Activated T-helper 17 cell treated with anti-CD3 and anti-CD28 coated beads, Interleukin-2, amount 50 U/mL, for 72 hours (primary cell): ENCODE measurements at places on chromosomes 2 and 18. TPM values are rescaled to one million over a fixed set of nuclear protein-coding genes. Genes with fewer than 3 reads are reported as not detected.

The CSRNP3 gene
- total RNA-seq: not detected

The UGT1A3 gene
- total RNA-seq: not detected

The CHAC2 gene
- total RNA-seq: 17.7 TPM

The DNER gene
- total RNA-seq: not detected

The TNFAIP6 gene
- not detected for total RNA-seq

The C2orf81 gene
- total RNA-seq: 9.7 TPM

The NT5C1B gene
- not detected for total RNA-seq

The STPG4 gene
- total RNA-seq: 0.19 TPM

The CERKL gene
- not detected for total RNA-seq

The DNAJC5G gene
- not detected for total RNA-seq

The WDR33 gene
- 72.6 TPM for total RNA-seq

The KCNIP3 gene
- not detected for total RNA-seq

The HEATR5B gene
- 23.9 TPM for total RNA-seq

- ATAC-seq: no peak
Observed at GRCh38 chr2:117856415-117857210, 42.1 kb downstream of the DDX18 start.

- no peak for ATAC-seq
Observed at GRCh38 chr2:3010001-3010400, 367.6 kb downstream of the EIPR1 start.

- ATAC-seq: no peak
Observed at GRCh38 chr2:101037161-101037755, 35.2 kb downstream of the RPL31 start.

- ATAC-seq: peak; percentile 59
Observed at GRCh38 chr2:113053666-113054065, 999 bp upstream of the IL36B start.

DNA sequence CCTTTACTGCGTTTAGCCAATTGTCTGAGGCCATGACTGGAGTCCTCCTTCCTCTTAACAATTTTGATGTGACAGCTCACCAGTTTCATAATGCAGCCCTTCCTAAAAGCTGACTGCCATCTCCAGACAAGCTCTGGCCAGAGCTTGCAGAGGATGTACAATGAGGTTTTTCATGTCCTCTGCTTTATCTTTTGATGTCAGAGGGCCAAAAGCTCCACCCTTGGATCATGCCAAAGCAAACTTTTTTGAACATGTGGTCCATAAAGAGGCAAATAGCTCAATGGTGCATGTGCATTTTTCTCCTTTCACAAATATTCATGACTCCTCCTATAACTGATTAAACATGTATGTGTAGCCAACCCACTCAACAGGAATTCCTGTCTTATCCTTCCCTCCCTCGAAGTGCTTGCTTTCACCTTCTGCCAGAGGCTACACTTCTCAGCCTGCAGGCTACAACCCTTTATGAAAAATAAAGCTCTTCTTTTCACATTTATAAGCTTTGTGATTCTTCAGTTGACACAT is 266.2 kb downstream of the FBXO15 start:
- ATAC-seq: no peak

DNA sequence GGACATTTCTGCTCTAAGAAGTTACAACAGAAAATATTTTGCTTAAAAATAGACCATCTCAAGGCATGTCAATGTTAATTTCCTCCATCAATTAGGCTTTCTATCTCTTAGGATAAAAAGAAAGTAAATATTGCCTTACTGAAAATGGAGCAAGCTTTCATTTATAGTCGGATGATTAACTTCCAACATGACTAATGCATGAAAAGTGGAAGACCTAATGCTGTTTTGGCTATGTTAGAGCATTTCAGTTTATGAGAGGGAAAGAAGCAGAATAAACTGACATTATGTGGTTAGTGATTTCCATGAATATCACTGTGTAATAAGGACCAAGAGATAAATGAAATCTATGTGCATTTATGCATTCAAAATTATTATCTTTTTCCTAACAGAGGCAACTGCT is 475.2 kb upstream of the UBE2E3 start:
- no peak for ATAC-seq

DNA sequence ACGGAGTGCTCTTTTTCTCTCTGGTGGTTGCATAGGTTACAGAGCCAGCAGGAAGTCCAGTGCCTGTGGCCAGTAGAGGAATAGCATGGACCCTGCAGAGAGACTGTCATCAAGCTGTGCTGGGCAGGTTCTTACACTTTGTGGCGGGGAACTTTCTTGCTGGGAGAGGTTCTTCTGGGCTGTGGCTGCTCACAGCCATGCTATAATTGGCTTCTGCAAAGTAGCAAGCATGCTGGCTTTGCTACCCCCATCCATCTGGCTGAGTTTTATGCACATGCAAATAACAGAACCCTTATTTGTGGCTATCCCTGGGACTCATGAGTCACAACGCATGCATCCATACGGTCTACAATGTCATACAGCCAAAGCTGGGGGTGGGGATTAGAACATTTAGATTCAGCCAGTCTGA is 68.9 kb downstream of the PLCL1 start:
- peak; percentile 41 for ATAC-seq

DNA sequence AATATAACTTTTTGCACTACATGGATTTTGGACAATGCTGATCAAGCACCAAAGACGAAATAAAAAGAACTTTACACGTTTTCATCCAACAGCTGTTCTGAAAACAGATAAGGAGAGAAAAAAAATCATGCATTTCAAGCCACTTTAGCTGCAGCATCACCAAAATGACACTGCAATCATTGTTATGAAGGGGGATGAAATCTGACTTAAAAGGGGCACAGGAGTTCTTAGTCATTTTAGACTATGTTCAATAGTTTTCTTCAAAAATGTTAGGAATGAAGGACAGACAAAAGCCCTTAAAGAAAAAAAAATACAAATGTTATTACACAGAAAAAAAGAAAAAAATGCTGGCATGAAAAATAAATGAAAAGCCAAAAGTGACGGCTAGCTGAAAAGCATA is 71.2 kb downstream of the CUL3 start:
- ATAC-seq: no peak

GRCh38 chr2:168897449-168897848 is 3.6 kb upstream of the G6PC2 start:
- ATAC-seq: no peak

GRCh38 chr2:215697003-215697402 is 261.1 kb upstream of the FN1 start:
- ATAC-seq: no peak

GRCh38 chr18:54775686-54776085 is 52.6 kb upstream of the RAB27B start:
- no peak for ATAC-seq

DNA sequence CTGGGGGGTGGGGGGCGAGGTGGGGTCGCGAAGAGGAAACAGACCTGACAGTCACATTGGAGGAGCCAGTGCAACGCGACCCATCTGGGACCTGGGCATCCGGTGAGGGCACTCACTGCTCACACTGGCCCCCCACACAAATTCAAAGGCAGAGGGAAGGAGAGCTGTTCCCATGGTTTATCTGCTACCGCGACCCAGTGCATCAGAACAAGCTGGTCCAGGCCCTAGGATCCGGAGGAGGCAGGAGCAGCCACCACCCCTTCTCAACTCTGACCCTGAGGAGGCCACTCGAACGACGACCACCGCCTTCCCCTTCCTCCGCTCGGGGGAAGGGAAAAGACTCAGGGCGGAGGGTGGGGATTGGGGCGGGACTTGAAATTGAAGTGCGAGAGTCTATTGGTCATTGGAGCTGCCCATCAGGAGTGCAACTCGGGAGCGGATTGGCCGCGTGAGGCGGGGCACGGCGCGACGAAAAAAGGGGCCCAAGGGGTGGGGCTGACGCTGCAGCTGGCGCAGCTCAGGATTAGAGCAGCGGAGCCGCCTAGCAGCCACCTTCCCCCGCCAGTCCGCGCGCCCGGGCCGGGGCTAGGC is at the start of gene CDK5R2:
CDK5R2 (plus strand) TSS at position 526 of the 591 bp plus-strand sequence. CDS start 155 bp downstream, outside the sequence.
- peak; percentile 97 for ATAC-seq

DNA sequence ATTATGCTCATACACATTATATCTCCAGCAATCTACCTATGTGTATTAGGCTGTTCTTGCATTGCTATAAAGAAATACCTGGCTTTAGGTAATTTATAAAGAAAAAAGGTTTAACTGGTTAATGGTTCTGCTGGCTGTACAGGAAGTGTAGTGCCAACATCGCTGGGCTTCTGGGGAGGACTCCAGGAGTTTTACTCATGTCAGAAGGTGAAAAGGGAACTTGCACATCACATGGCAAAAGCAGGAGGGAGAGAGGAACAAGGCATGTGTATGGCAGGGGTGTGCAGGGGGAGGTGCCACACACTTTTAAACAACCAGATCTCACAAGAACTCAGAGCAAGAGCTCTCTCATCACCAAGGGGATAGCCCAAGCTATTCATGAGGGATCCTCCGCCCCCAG is 715.4 kb upstream of the ZEB2 start:
- ATAC-seq: no peak

DNA sequence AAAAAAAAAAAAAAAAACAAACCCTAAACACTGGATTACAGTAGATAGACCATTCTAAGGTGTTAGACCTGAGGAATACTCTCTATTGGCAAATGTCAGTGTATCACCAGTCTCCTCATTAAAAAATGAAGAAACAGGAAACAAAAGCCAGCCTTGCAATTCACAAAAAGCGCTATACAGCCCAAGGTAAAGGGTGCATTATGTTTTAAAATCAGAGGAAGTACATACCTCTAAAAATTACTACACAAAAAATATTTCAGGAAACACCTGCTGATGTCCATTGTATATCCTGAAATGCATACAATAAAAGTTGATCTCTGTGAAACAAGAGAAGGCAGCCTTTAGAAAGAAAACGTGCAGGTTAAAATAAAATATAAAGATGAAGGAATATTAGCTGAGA is 54.9 kb upstream of the TSPYL6 start:
- no peak for ATAC-seq

- no peak for ATAC-seq
Observed at GRCh38 chr18:39748727-39749126, 2183.1 kb upstream of the CELF4 start.

GRCh38 chr18:35413163-35413511 is 36.0 kb upstream of the ZNF396 start:
- ATAC-seq: no peak

GRCh38 chr2:215635071-215635787 is 199.4 kb upstream of the FN1 start:
- ATAC-seq: no peak

DNA sequence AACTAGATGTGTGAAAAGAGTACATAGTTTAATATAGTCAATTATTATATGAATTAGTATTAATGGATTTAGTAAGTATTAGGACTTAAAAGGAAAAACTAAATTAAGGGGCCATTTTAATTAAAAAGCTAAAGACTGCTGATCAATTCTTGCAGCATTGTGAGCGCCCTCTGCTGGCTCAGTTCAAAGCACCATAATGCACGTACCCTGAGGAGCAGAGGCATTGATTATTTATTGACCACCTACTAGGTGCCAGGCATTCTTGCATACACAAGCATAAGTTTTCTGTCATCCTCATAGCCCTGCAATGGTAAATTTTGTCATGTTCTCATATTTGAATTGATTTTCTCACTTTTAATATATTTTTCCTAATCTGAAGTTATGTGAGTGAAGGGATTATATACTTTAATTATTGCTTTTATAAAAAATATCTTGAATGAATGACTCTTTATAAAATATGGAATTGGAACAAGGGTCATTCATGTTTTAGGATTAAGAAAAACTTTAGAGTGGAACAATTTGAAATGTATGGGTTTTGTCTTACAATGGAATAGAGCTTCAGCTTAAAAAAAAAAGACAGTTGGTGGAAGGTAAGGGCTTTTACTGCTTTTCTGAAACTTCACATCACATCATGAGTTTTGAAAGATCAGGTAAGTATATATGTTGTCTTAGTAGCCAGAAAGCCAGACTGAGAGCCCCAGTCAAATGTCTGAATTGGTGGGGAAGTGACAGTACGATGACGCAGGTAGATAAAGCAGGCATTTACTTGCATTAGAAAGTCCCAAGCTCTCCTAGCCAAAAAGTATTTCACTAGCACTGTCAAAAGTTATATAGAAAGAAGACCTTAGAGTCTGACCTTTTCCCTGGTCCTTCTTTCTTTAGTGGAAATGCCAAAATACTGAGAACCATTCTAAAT is 9.7 kb downstream of the ITGA4 start:
- peak; percentile 29 for ATAC-seq

DNA sequence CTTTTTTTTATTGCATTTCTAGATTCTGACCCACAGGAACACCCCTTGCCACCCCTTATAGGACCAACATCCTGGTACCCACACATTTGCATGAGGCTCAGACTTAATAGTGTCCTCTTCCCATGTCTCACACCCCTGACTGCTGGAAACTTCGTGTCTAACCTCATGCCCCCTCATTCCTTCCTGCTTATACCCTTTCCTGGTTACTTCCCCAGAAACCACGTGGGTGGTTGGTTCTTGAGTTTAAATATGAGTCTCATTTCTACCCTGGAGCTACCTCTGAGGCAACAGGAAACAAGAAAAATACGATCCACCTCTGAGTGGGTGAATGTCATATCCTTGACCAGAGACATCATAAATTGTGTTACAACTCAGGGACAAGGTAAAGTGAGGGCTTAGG is 1.6 kb downstream of the TNP1 start:
- peak; percentile 48 for ATAC-seq

- peak; percentile 87 for ATAC-seq
Observed at GRCh38 chr2:9244985-9245544, 38.5 kb downstream of the ASAP2 start.

- no peak for ATAC-seq
Observed at GRCh38 chr2:45891719-45892424, 240.4 kb downstream of the PRKCE start.

- no peak for ATAC-seq
Observed at GRCh38 chr18:77857678-77858655, 608.3 kb downstream of the GALR1 start.

DNA sequence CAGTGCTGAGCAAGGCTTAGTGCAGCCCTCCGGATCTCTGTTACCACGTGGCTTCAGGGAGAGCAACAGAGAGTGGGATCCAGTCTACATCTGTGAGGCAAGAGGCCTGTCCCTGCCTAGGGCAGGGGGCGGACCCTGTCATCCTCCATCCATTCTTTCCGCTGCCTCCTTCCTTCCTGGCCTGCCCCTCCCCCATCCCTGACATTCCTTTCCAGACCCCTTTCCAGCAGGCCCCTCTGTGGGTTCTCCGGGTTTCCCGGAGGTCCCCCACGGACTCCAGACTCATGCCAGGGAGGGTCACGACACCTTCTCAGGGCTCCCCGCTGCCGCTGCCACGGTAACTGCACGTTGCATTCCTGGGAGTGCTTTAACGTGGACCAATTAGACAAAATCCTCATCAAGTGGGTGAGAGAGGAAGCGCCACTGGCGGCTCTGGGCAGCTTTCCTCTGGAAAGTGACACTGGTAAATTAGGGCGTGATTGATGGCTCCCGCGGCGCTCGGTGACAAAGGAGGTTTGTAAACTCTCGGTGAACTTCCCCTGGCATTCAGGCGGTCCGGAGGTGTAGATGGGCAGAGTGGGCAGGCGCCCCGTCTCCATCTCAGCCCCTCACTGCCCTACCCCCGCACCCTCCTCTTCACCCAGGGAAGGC is 11.4 kb downstream of the ATOH8 start:
- no peak for ATAC-seq

DNA sequence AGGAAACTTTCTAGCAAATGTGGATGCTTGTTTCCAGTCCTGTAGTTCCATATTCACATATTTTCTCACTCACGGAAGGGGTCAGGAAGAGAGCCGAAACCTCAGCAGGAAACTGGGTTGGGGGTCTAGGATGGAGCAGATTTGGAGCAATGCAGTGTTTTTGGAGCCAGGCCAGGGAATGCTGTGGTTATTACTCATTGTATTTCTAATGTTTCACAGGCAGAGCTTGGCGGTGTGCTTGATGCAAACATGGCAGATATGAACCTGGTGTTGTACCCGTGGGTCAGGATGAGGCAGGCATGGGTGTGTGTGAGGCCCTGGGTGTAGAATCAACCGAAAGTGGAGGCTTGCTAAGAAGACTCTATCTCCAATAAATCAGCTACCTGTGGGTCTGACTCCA is 34.6 kb upstream of the ACKR3 start:
- no peak for ATAC-seq
